ENCODE measurements at places on chromosomes 2 and 18.

GRCh38 chr18:74023220-74023619, 124.4 kb downstream of the FBXO15 start:
- DNase-seq, result no peak

DNA sequence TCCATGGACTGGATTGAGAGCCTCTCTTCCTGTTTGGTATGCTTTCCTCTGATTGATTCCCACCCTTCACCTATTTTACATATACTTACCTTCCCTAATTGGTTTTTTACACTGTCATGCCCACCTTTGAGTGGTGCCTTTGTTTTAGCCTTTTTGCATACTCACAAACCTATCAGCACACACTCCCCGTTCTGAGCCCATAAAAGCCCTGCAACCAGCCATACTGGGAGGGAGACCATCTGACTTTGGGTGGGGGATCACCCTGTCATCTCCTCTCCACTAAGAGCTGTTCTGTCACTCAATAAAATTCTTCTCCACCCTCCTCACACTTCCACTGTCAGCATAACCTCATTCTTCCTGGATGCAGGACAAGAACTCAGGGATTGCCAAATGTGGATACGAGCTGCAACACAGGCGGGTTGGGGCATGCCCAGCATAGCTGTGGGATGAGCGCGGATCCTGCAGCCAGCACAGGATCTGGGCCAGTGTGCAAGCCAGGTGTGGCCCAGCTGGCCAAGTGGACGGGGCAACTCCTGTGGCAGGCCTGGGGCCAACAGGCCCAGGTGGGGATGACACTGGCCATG, 9.4 kb upstream of the MOB1A start:
- DNase-seq, result no peak

DNA sequence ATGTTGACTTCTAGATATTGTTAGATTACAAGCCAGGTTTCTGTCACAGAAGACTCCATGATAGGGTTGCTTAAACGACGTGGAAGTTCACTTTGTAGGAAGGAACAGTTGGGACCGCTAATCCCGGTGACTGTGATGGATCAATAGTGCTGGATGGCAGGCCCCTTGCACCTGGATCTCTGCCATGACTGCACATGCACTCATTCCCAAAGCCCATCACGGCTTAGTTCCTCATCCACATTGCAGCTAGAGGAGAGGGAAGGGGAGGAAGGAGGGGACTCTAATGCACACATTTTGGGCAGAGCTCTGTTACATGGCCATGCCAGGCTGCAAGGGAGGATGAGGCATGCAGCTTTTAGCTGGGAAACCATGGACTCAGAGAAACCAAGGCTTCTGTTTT, 773.7 kb upstream of the RAB6C start:
- DNase-seq, result no peak

DNA sequence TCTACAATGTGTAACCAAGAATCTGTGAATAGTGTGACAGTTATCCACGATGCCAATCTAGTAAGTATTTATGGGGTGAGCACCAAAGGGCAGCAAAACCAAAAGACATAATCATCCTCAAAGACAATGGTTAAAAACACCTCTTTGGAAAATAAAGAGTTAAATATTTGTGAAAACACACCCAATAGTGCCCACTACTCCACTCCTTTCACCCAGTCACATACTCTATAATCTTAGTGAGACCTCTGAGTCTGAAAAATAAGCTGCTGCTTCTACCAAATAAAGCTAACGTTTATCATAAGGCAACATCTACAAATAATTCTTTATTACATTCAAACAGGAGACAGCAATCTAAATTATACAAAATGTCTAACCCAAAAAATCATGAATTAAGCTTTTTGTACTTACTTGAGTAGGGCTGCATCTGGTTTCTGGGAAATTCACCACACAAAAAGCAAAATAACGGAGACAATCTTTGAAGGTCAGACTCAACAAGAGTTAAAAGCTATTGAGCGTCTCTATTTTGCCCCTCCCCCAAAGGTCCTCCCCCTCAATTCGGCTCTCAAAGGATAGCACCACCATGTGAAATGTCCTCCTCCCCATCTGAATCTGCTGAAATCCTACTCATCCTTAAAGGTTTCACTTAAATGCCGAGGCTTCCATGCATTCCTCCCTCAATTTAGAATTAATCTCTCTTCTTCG, 2.0 kb downstream of the RAPH1 start:
- no peak for DNase-seq

GRCh38 chr2:46225730-46226129, 71.5 kb upstream of the EPAS1 start:
- DNase-seq, result no peak

DNA sequence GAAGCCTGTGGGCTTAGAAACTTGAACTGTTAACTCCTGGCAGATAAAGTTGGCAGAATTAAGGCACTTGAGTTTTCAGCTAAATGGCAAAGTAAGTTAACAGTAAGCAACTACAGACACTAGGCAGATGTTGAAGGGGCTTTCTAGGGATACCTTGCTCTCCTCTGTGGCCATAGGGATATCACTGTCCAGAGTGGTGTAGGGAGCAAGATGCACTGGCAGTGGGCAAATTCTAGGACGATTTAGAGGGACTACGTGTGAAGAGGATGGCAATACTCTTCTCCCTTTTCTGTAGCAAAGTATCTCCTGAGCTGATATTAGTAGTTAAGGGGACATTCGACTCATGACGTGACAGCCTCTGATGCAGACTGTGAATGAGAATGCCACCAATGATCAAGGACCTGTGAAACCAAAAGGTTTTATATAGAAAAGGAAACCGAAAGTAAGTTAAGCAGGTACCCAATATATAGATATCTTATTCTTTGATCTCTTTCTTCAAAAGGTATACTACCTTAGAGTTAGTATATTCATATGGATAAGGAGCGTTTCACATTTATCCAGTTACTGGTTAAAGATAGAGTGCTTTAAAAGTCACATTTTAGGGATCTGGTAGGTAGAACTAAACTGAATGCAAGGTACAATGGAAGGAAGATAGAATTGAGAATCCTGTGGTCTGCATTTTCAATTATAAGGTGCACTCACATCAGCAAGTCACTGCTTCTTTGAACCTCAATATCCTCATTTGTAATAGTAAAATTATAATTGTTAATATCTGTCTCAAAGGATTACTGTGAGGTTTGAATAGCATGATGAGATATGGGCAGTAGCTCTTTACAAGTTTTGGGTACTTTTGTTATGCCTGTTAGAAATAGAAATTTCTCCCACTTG, 106.4 kb downstream of the KCNH7 start:
- DNase-seq, result no peak

- no peak for DNase-seq
Observed at GRCh38 chr2:66851449-66851872, 416.5 kb downstream of the MEIS1 start.

- no peak for DNase-seq
Observed at GRCh38 chr2:236211296-236211695, 43.1 kb upstream of the GBX2 start.

DNA sequence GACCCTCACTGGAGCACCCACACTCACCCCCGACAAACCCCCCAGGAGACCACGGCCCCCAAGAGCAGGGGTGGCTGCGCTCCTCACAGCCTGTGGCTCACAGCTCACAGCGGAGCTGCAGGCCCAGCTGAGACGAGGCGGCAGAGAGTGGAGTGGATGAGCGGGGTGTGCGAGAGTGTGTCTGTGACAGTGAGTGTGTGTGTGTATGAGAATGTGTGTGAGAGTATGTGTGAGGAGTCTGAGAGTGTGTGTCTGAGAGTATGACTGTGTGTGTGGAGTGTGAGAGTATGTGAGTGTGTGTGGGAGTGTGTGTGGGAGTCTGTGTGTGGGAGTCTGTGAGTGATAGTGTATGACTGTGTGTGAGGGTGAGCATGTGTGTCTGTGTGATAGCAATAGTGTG, 55.3 kb upstream of the ID2 start:
- no peak for DNase-seq

DNA sequence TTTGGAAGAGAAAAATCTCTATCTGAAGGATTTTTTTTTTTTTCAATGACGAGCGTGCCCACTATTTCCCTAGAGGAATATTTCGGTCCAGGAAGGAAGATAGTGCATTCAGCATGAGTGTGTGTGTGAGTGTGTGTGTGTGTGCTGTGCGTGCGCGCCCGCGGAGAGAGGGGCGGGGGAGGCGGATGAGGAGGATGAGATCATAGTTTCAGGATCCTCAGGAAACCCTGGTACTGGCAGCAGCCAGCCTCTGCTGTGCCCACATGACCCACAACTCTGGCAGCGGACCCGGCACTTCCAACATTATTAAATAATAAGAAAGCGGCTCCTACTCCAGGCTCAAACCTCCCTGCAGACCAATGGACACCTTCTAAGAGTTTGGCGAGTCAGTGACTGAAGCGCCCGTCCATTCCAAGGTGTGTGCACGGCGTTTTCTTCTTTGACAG, 217.0 kb upstream of the DTNA start:
- DNase-seq, result no peak

GRCh38 chr2:176132205-176133171, 3.0 kb downstream of the HOXD8 start:
- no peak for DNase-seq

GRCh38 chr2:189439342-189439741, 1.9 kb upstream of the WDR75 start:
- DNase-seq, result no peak

DNA sequence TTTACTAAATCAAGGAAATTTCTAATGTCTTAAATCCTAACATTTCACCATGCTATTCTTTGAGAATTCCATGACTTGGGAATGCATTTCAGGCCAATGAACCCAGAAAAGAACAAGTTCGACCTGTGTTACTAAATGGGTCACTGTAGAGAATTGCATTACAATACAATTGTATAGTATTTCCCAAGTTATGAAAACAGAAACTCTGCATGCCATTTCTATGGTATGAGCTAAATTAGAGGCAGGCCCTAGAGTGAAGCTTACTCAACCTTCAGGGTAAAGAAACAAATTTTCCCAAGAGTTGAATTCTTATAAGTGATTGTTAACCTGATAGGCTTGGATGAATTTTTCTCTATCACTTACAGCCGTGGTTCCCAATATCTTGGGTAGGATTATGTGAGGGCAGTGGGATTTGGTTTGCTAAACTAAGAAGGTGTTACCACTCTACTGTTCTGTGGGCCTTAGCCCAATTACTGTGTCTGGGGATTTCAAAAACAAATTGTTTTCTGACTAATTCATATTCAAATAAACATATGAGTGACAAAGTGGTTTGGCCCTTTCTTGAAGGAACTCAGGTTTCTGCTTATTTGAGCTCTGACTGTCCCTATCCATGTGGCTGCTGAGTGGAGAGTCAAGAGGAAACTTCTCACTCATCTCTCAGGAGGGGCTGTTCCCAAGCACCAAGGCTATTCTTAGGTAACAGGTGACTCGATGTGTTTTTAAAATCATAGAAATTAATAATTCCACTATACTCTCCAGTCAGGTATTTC, 11.2 kb upstream of the SERPINB7 start:
- no peak for DNase-seq

GRCh38 chr2:29253-29652, 17.1 kb downstream of the FAM110C start:
- DNase-seq, result no peak

GRCh38 chr18:68648191-68648590, 66.7 kb downstream of the TMX3 start:
- no peak for DNase-seq

DNA sequence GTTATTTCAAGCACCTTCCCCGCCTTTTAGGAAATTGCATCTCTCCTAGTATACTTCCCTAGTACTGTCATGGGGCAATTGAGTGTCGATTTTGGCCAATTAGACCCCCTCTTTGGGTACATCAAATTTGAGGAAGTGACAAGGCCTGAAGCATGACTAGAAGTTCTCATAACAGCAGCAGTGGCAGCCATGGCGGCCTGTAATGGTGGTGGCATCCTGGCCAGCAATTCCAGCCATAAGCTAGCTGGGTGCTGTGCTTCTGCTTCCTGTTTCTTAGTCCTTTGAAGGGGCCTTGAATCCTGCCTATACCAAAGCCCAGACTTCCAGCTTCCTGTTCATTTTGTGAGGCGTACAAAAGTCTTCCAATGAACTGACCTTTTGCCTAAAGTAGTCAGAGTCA, 523.1 kb downstream of the PLCL1 start:
- DNase-seq, result no peak

DNA sequence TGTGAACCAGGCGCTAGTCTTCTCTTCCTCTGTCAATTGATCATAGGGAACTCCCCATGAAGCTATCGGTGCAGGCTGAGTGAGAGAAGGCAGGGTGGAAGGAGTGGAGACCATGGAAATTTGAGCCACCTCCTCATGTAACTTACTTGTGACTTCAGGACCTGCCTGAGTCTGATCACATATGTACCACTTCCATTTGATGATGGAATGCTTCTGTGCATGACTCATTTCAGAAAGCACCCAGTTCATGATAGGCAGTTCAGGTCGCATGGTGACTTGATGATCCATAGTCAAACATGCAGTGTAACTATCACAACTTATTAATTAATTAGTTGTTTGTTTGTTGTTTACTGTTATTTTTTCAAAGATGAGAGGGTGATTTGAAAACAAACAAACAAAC, 1296.7 kb downstream of the SUCLG1 start:
- DNase-seq, result no peak

GRCh38 chr2:108297436-108298141, 8.9 kb downstream of the SULT1C2 start:
- DNase-seq, result no peak

DNA sequence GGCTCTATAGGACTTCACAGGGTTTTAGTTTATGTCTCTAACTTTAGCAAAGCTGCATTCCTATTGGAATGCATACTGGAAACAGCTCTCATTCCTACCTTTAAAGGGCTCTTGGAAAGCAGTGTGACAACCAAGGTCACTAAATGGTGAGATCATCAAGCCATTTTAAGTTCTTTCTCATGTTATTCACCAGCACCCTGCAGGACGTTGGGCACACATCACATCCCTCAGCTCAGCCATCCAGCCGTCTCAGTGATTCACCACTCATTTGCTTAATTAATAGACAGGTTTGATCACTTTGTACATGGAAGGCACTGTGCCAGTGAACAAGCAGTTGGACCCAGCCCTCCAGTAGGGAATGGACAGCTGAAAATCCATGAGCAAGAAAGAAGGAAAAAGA, 32.2 kb upstream of the RBM44 start:
- no peak for DNase-seq

- no peak for DNase-seq
Observed at GRCh38 chr2:60439219-60439974, 114.1 kb downstream of the BCL11A start.

- no peak for DNase-seq
Observed at GRCh38 chr2:37631698-37632097, 39.7 kb downstream of the CDC42EP3 start.

DNA sequence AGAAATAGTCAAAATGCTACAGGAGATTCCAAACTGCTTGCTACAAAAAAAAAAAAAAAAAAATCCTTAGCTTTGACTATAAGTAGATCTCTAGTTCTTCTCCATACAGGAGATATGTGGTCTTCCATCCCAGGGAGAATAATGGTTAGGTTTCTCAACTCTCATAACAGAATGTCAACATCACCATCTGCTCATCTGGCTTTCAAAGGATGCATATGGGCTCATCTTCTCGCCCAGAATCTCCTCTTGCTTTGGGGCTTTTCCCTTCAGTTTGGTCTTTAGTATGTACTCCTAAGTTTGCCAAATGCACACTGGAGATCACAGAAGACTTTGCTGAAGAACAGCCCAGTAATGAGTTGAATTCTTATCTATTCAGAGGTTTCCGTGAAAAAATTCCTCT, 240.7 kb downstream of the NRXN1 start:
- no peak for DNase-seq

- no peak for DNase-seq
Observed at GRCh38 chr2:100213595-100213994, 71.2 kb upstream of the AFF3 start.

GRCh38 chr2:43333656-43334144, 107.3 kb upstream of the ZFP36L2 start:
- no peak for DNase-seq

- no peak for DNase-seq
Observed at GRCh38 chr2:217934321-217935131, 68.3 kb downstream of the TNS1 start.
